ENCODE measurements at places on chromosomes 6 and 20.

GRCh38 chr6:112204350-112204706 is 50.0 kb downstream of the LAMA4 start:
- no peak for DNase-seq

DNA sequence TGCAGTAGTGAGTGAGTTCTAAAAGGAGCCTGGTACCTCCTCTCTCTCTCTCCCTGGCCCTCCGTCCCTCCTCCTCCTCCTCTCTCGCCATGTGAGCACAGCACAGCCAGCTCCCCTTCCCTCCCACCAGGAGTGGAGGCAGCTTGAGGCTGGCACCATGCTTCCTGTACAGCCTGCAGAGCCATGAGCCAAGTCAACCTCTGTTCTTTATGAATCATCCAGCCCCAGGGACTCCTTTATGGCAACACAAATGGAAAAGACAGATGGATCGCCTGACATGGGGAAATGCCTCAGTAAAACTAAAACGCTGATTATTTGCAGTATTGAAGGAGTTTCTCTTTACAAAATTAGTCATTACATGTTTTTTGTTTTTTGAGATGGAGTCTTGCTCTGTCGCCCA is 233.7 kb upstream of the ARID1B start:
- no peak for DNase-seq

- no peak for DNase-seq
Observed at GRCh38 chr6:70164556-70164955, 138.3 kb downstream of the COL9A1 start.

DNA sequence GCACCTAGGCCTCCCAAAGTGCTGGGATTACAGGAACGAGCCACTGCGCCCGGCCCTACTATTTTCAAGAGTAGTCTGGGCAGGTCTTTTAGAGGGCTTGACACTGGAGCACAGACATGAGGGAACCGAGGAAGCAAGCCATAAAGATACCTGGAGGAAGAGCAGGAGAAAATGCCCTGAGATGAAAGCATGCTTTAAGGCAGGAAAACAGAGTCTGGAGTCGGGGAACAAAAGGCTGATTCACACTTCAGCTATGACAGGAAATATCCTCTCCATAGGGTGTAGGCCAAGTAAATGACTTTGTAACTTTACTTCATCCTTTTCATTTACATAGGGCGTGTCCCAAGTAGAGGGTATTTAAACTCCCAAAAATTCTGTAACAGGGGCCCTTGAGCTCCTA is 4.3 kb upstream of the SERINC3 start:
- DNase-seq = no peak

GRCh38 chr6:127907960-127908640 is 7.2 kb upstream of the THEMIS start:
- no peak for DNase-seq

- DNase-seq = peak; percentile 71
Observed at GRCh38 chr6:41602864-41603608, 35.2 kb upstream of the MDFI start.

DNA sequence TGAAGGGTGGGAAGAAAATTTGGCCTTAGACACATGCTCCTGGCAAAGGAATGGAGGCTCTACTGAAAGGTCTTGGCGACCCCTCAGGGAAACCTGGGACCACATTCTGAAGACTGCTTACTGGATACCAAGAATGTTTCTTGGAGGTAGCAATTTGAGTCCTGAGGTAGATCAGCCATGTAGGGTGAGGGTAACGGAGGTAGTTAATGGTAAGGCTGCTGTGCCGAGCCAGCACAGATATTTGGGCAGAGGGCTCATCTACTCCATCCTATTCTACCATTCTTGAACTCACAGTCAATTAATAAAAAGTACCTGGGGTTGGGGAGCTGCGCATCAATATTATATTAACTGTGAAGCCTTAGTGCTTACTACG is 401 bp upstream of the PHF3 start:
- no peak for DNase-seq

GRCh38 chr6:104484626-104485025 is 375.1 kb downstream of the HACE1 start:
- no peak for DNase-seq

DNA sequence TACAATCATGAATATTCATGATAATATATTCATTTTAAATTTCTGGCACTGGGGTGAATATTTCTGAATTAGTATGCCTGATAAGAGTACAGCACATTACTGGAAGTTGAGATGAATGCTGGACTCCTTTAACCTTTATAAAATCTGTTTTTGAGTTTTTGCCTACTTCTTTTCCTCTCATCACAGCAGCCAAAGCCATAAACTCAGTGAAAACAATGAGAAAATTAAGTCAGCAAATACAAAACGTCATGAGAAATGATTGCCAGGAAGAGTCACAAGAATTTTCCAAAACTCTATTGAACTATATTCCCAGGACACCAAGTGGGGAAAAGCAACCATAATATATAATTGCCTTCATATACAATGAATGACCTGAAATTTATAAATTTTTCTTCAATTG is 837.6 kb downstream of the TBC1D32 start:
- DNase-seq = no peak

- DNase-seq = no peak
Observed at GRCh38 chr6:84028350-84028749, 5.2 kb upstream of the MRAP2 start.

GRCh38 chr6:135411849-135412248 is 85.7 kb downstream of the AHI1 start:
- DNase-seq = no peak

GRCh38 chr6:17863901-17864754 is 123.3 kb downstream of the KIF13A start:
- DNase-seq = peak; percentile 84

DNA sequence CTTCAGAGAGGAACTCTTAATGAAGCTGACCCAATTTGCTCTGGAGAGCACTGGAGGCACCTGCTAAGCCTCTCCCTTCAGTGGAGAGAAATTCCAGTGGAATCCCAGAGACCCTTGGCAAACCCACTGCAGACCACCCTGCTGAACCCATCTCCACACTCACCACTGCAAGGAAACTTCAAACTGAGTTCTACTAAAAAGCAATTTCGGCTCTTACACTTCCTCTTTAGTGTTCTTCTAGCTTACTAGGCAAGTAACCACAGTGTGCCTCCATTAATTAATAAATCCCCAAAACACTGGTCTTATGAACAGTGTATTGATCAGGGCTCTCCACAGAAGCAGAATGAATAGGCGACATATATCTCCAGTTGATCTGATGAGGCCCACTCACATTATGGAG is 43.0 kb upstream of the HLA-E start:
- DNase-seq = no peak

GRCh38 chr6:33136310-33136900 is 55.9 kb downstream of the COL11A2 start:
- no peak for DNase-seq

DNA sequence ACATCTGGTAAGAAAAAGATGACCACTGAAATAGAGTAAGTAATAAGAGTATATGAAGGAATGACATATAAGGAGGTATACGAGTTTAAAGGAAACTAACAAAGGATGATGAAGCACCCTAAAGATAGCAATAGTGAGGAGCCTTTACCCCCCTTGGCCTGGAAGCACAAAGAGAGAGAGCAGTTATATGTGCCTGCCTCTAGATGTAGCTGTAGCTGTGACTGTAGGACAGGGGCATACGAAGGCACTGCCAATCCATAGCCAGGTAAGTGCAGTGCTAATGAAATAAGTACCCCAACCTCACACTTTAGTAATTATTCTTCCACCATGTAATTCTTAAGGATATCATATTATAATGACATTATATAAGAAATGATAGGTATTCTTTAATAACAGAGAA is 90.1 kb upstream of the FKBP1C start:
- no peak for DNase-seq

DNA sequence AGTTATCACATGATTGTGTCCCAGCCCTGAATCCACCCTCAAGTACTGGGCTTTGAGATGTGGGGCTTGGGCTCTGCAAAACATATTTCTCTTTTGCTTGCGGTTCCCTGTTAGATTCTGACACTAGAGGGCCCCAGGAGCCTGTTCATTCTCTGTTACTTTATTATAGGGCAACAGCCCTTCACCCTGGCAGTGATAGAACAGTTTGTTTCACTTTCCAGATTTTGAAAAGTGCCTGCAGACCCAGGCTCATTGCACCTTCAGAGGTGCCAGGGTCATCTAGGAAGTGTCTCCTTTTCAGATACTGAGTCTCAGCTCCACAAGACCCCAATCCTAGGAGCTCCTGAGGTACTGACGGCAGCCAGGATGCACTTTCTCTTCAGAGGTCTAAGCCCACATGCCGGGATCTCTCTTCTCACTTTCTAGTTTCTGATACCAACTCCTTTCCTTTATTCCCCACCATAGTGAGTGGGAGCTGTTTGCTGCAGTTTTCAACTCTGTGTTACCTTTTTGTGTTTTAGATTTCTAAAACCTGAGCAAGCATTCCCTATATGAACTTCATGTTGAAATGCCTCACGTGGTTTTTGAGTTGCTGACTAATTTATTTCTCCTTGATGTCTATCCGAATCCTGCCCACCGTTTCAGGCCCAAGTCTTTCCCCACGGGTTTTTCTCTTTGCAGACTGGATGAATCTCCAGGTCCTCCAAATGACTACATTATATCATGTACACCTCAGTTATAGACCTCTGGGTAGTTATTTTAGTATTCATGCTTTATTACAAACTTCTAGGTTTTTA is 10.9 kb downstream of the ABT1 start:
- DNase-seq = peak; percentile 67

DNA sequence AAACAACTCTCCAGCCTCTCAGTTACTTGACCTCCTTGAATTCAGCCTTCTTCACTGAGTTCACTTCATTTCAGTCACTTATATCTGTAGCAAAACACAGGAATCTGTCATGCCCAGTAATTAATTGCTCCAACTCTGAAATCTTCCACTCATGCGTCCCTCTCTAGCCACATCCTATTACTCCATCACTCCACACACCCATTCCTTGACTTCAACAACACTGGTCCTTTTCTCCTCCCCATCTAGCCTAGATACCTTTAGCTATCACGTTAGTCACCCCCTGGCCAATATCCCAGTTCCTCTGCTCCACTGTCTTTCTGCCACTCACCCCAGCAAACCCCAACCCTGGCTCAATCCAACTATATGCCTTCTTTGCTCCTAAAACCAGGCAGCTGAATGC is 7.7 kb downstream of the ZHX3 start:
- DNase-seq = peak; percentile 34

DNA sequence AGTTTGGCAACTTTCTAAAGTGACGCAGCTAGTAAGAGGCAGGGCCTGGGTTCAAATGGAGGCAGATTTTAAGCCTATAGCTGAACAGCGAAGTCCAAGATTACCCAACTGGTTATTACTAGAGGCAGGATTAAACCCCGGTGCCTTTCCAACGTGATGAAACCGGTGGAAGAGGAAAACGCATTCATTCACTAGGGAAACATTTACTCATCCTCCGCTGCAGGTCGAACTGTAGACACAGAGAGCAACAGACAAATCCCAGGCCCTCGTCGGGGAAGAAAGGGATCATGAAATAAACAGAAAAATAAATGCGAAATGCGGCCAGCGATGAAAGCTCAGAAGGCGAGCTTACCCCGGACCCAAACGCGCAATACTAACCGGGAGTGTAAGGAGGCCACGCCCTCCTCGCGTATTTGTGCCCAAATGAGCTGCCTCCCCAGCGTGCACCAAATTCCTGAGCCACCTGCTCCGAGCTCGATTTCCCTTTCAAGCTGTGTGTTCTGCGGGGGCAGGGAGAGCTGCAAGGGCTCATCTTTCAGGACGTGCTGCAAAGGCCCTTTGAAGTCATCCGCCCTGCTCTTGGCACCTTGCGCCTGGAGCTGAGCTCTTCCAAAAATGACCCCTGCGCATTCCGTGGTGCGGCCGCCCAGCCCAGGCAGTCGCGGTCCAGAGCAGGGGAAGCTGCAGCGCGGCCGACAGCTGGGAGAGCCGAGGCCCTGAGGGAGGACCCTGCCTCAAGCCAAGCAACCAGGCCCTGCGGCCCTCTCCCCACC is 46.9 kb downstream of the PDYN start:
- DNase-seq = no peak

GRCh38 chr6:109238396-109238795 is 143.1 kb downstream of the CEP57L1 start:
- DNase-seq = no peak

- no peak for DNase-seq
Observed at GRCh38 chr6:168000198-168001028, 2.9 kb downstream of the KIF25 start.

- no peak for DNase-seq
Observed at GRCh38 chr6:93575495-93576267, 156.3 kb upstream of the EPHA7 start.

GRCh38 chr6:32192608-32193039 is at the start of gene GPSM3:
Gene GPSM3 (minus strand): TSS chr6:32192643. CDS start chr6:32192513, 130 bp downstream.
- DNase-seq = no peak

GRCh38 chr6:160349814-160350350 is 1.7 kb downstream of the SLC22A3 start:
- no peak for DNase-seq

- DNase-seq = no peak
Observed at GRCh38 chr20:63217706-63218105, 1.8 kb upstream of the YTHDF1 start.

GRCh38 chr20:62301111-62301668 is 1.6 kb upstream of the ADRM1 start:
- no peak for DNase-seq

DNA sequence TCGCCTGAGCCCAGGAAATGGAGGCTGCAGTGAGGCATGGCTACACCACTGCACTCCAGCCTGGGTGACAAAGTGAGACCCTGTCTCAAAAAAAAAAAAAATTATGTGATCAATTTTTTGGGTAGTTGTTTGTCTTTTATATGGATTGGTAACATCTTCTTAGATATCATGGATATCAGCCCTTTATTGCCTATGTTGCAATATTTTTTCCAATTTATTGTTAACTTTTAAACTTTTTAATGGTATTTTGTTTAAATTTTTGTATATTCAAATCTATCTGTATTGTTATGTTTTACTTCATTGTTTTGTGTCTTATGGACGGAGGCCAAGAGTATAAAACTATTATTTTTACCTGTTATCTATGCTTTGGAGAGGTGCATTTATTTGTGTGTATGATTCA is 32.4 kb upstream of the LTV1 start:
- no peak for DNase-seq

DNA sequence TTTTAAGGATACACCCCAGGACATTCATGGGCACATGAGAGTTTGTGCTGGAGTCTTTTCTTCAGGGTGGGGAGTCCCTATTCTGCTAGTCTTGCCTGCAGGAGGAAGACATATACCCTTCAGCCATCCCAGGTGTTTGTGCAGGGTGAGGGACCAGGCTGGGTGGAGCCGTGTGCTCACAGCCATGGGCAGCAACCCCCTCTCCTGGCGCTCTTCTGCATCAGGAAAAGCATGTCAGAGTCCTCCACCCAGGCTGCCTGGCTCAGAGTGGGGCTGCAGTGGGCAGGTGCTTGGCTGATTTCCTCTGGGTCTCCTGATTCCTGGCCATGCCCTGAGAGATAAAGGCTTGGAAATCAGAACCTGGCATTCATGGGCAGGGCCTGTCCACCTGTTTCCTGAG is 22.7 kb upstream of the MLN start:
- no peak for DNase-seq

DNA sequence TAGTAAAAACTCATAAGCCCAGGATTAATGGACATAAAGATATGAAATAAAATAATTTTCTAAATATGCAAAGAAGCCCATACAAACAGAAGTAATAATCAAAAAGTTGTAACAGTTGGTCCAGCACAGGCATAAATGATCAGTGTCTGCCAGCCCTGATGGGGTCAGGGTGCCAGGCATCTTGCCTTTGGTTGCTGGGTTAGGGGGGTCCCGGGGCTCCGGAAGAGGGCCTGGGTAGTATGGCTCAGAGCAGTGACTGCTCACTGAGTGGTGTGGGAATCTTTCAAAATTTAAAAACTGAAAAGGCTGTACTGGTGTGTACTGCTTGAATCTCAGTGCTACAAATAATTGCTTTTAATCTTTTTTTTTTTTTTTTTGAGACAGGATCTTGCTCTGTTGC is 7.7 kb upstream of the QKI start:
- no peak for DNase-seq
